ENCODE measurements at places on chromosomes 13 and 19.
A peak's percentile ranks its signal among the peaks of the same experiment; 100 is the strongest.

GRCh38 chr19:24057144-24057543 is 29.8 kb upstream of the ZNF254 start:
- no peak for DNase-seq

GRCh38 chr13:30044932-30045331 is 194.5 kb upstream of the UBL3 start:
- no peak for DNase-seq

DNA sequence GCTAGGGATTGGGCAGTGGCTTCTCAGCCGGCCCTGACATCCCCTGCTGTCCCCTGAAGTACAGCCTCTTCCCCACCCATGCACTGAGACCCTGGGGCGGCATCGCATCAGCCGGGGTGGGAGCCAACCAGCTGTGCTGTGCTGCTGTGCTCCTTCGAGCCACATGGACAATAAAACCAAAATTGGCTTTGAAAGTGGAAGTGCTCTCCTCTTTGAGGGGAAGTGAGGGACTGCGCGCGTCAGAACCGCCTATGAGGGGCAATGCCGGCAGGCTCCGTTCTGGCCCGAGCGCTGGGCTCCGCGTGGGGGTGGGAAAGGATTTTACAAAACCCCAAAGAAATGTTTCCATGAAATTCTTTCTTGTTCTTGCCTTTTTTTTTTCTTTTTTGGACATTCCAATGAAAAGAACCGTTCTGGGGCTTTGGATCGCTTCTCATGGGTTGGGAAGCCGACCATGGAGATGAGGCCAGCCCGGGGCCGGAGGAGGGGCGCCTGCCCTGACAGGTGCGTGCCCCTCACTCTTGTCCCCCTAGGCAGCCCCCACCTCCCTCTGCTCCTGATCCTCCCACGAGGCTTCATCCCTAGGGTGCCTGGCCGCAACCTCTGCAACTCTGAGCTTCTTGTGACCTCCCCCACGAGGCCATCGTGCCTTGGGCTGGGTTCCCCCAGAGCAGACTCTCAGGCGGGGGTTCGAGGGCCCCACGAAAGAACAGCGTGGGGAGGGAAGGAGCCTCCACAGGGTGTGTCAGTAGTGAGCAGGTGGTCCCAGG is 22.6 kb downstream of the KLHL26 start:
- no peak for DNase-seq

DNA sequence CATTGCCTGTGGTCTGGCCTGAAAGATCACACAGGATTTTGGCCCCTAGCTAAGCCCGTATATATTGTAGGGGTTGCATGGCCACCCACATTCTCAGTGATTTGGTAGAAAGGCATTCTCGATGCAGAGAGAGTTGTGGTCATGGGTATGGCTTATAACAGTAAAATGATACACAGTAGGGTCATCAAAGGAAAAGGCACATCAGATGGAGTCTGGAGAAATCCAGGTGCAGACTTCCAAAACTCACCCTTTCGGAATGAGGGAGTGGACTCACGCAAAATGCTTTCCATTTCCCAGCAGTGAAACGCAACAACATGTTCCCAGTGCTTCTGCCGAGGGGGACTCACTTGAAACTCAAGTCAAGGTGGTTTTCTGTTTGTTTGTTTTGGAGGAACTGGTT is 802.5 kb upstream of the SLITRK1 start:
- no peak for DNase-seq

GRCh38 chr13:111275995-111276618 is 44.3 kb upstream of the TEX29 start:
- no peak for DNase-seq

GRCh38 chr13:110616103-110617101 is 1.1 kb downstream of the NAXD start:
- DNase-seq = peak; percentile 38

- peak; percentile 70 for DNase-seq
Measured at GRCh38 chr19:44447916-44448674, at the start of gene ZNF229. ZNF229 (minus strand) TSS chr19:44448472; CDS start chr19:44442847, 5,625 bp downstream.

- no peak for DNase-seq
Measured at GRCh38 chr13:31625115-31625514, 114.2 kb upstream of the RXFP2 start.

GRCh38 chr19:56566904-56567273 is 379 bp upstream of the ZNF470 start:
- peak; percentile 39 for DNase-seq

GRCh38 chr13:46884531-46884930 is 12.3 kb downstream of the HTR2A start:
- no peak for DNase-seq

DNA sequence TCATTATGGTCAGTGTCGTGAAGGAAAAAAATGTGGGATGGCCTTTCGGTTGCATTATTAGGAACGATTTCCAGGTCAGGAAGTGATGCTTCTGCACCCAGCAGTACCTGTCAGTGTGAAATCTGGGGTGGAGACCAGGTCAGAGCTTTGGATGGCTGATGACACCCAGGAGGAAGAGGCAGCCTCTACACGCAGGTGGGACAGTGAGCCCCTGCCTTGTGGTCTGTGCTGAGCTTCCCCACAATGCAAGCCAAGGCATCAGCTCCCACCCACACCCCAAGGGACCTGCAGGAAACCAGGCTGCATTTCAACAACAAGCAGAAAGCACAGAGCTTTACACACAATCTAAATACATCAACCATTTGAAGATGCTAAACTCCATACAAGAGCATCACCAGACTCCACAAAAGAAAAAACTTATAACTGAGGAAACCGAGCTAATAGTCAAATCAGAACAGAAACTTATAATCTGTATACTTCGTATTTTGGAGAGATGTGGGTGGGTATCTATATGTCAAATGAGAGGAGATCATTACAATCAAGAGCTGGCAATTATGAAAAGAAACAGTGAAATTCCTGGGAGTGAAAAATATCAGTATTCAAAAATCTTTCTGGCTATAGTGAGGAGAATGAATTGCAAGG is 130.1 kb downstream of the ZDHHC20 start:
- no peak for DNase-seq

GRCh38 chr13:44436589-44437337 is 63.1 kb downstream of the SERP2 start:
- peak; percentile 39 for DNase-seq

- no peak for DNase-seq
Measured at GRCh38 chr13:49532593-49532992, 36.8 kb downstream of the PHF11 start.

DNA sequence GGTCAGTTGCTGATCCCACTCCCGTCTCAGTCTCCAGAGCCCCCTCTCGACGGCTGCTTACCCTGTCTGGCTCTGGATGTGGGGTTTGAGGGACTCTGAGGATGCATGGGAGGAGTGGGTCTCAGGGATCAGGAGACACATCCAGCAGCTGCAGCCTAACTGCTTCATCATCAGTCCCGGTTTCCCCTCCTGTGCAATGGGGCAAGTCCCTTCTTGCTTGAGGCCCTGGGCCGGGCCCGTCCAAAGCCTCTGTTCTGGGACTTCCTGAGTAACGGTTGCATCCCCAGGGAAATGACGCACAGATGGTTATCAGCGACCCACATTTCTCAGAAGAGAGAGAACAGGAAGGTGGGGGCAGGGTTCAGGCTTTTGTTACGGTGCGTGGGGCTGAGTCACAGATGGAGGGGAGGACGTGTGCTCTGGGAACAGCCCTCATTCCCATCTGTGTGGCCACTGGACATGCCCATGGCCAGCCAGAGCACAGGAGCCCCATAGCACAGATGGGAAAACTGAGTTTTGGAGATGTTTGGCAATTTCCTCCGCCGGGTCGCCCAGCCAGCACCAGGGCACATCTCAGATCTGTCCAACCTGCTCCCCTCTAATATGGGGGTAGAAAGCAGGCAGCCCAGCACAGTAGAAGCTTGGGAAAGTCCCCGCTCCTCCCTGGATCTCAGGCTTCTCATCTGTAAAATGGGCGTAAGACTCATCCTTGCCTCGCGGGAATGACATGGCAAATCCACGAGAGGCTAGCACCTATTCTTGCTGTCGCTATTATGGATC is 19.3 kb downstream of the GNA15 start:
- peak; percentile 90 for DNase-seq

DNA sequence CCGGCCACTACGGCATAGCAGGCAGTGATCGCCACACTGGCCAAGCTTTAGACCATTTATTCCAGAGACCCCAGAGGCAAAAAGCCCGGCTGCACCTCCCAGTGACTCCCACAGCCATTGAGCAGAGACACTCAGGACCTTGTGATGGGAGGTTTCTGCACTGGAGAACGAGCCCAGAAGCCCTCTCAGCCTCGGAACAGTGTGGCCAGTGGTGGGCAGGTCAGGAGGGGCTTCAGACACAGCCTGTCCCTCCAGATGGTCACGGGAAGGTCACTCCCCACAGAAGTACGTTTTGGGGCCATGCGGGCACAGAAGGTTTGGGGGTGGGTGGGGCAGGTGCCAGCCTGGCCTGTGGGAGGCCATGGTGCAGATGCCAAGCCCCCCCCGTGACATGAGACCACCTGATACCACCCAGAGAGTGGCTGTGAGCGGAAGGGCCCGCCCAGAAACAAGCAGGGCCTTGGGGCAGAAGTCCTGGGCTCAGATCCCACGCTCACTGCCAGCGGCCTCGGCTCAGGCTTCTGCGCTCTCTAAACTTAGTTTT is 599 bp upstream of the F10 start:
- no peak for DNase-seq

- DNase-seq = no peak
Measured at GRCh38 chr13:44275381-44275780, 98.2 kb upstream of the SERP2 start.

- no peak for DNase-seq
Measured at GRCh38 chr13:74449811-74450524, 315.8 kb upstream of the KLF12 start.

DNA sequence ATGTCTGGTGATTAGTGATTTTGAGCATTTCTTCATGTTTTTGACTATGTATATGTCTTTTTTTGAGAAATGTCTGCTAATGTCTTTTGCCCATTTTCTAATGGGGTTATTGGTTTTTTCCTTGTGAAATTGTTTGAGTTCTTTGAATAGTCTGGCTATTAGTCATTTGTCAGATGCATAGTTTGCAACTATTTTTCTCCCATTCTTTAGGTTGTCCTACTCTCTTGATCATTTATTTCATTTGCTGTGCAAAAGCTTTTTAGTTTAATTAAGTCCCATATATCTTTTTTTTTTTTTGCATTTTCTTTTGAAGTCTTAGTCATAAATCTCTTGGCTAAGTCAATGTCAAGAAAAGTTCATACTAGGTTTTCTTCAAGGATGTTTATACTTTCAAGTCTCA is 449.8 kb downstream of the DACH1 start:
- no peak for DNase-seq

- DNase-seq = no peak
Measured at GRCh38 chr13:29109987-29110386, 289.8 kb downstream of the MTUS2 start.

DNA sequence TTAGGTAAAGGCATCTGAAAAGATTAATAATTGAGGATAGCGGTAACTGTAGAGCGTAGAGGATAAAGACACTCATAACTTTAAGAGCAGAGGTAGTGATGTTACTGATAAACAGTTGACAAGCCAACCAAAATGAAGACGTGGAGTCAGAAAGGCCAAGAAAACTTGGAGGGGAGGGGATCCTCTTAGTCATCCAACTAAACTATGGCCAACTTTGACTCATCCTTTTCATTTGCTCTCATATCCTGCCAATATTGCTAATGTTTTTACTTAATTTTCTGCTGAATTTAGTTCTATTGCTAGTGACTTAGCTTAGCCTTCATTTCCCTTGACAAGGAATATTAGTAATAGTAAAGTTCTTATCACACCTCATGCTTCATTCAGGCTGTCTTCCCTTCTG is 13.4 kb downstream of the ITGBL1 start:
- no peak for DNase-seq

- DNase-seq = peak; percentile 52
Measured at GRCh38 chr19:14432791-14433553, at the start of gene PKN1. PKN1 (plus strand) TSS chr19:14433306; CDS start chr19:14433522, 216 bp downstream.

GRCh38 chr19:7720351-7720750 is 11.6 kb downstream of the CLEC4G start:
- no peak for DNase-seq

DNA sequence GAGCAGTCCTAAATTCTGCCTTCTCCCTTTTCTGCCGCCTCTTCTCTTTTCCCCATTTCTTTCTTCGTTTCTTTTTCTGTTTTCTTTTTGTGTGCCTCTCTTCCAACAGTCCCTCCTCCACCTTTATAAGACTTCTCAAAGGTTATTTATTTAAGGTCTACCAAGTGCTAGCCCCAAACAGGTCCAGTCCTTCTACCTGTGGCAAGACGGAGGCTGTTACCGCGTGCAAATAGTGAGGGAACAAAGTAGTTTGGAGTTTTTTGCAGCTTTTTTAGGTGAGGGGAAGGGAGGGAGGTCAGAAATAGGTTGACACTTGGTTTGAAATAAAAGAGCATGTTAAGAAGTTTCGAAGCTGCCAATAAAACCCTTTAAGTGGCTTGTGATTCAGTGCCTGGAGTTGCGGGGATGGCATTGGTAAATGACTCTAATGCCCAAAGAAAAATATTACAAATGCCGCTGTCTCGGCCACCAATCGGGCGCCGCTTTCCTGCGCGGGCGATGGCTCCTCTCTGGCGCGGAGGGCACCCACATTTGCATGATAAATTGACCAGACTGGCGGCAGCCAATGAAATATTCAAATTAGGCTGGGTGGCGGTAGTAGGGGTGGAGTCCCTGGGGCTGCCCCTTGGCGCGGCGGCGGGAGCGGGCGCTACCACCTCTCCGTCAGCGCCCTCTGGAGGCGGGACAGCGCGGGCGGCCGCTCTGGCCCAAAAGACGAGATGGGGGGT is 7.5 kb upstream of the TSHZ3 start:
- peak; percentile 66 for DNase-seq

- no peak for DNase-seq
Measured at GRCh38 chr19:49339301-49340068, 4.3 kb downstream of the CD37 start.

DNA sequence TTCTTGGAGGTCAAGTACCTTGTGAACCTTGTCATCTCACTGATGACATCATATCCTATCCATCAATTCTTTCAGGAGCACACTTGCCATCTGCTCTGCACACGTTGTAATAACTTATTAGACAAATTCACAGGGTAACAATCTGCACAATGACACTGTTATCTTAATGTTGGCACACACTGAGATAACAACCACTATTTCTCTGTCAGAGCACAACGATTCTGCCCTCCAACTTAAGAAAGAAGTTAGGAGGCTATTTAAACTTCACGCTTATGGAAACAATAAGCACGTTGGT is 351.3 kb downstream of the DACH1 start:
- no peak for DNase-seq

- no peak for DNase-seq
Measured at GRCh38 chr19:2309734-2310362, 1.9 kb upstream of the LINGO3 start.

GRCh38 chr13:77574096-77574495 is 38.6 kb downstream of the SCEL start:
- no peak for DNase-seq

GRCh38 chr19:55377356-55378131 is 918 bp downstream of the TMEM190 start:
- DNase-seq = no peak

- DNase-seq = no peak
Measured at GRCh38 chr19:35455616-35456201, 7.7 kb downstream of the FFAR2 start.

- DNase-seq = no peak
Measured at GRCh38 chr13:87777387-87777786, 106.2 kb downstream of the SLITRK5 start.
